ENCODE measurements at places on chromosomes 12 and 14.
A peak's percentile ranks its signal among the peaks of the same experiment; 100 is the strongest.

DNA sequence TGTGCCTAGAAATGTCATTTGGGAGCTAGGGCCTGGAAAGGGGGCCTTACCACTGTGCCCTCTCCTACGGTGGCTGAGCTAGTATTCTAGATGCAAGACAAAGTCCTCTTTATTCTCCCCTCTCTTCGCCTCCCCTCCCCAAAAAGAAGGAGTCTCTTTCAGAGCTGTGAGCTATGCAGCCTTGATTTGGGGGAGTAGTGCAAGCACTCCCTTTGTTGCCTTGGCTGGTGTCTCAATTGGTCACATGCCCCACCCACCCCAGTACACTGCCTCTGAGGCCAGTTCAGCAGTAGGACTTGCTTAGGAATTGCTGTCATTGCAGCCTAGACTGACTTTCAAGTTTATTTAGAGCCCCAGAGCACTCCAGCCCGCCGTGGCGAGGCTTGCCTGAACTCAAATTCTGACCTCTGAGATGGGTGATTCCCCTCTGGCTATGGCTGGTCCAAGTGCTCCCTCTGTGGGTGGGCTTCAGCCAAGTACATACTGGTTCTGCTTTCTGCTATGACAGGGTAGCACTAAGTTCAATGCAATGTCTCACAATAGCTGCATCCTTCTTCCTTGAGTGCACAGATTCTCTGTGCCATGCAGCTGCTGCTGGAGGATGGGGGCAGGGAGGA, 37.0 kb upstream of the FBXO33 start:
- H3K36me3 ChIP-seq: peaks cover 5% of the 10 kb centered on the region
- no peak overlapping the region for H3K4me3 ChIP-seq

GRCh38 chr12:56954057-56954957, 3.1 kb downstream of the RDH16 start:
- no peak overlapping the region for H3K4me3 ChIP-seq
- DNase-seq: peak; percentile 7

DNA sequence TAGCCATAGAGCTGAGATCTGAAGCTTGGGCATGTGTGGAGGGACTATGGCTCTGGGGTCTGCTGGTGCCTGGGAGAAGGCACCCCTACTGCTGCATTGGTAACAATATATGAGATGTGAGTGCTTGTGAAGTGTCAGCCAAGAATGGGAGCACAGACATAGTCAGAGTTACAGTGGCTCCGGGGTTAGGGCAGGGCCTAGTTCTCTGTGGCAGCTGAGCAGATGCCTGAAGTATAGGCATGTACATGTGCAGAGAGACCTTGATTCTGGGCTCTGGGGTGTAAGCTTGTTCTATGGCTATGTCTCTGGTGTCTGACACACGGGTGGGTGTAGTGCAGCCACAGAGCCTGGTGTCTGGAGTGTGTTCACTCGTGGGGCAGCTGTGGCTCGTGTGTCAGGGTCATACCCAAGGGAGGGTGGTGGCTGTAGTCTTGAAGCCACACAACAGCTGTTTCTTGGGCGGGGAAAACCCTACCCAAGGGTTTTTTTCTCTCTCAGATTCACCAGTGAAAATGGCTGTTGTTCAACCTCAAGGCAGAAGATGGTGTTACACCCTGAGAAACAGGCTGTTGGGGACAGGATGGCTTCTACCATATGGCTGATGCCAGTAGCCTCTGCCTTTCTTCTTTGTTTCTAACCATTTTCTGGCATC, 11.9 kb upstream of the TCL1A start:
- H3K36me3 ChIP-seq: peaks cover 2% of the 10 kb centered on the region
- peaks cover 24% of the 10 kb centered on the region for H3K27me3 ChIP-seq
- H3K4me3 ChIP-seq: no peak overlapping the region
- no peak overlapping the region for H3K27ac ChIP-seq
- no peak for DNase-seq

- H3K4me1 ChIP-seq: no peaks in the 10 kb centered on the region
- H3K4me3 ChIP-seq: no peak overlapping the region
- H3K27ac ChIP-seq: no peak overlapping the region
- H3K36me3 ChIP-seq: no peaks in the 10 kb centered on the region
- peaks cover 13% of the 10 kb centered on the region for H3K27me3 ChIP-seq
- DNase-seq: no peak
These were observed 30.4 kb downstream of the NUAK1 start for GRCh38 chr12:106108185-106108835.

GRCh38 chr12:52086944-52087835, 7.7 kb downstream of the SMIM41 start:
- no peaks in the 10 kb centered on the region for H3K36me3 ChIP-seq
- no peak overlapping the region for H3K27ac ChIP-seq

DNA sequence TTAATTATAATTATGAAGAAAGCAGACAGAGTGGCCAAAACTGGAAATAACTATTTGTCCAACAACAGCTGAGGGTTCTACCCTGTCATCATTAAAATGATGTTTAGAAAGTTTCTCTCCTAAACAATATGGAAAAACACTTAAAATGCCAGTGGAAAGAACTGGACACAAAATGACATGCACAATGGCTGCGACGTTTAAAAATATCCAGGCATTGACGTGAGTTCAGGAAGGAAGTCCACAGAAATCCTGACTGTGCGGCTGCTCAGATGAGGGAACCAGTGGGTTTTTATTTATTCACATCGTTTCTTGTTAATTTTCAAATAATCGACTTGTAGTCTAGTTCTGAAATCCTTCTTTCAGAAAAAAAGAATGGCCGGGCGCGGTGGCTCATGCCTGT, 58.3 kb downstream of the CCNK start:
- no peak for DNase-seq
- H3K36me3 ChIP-seq: no peaks in the 10 kb centered on the region
- H3K27ac ChIP-seq: no peak overlapping the region
- H3K27me3 ChIP-seq: peaks cover 16% of the 10 kb centered on the region
- peaks cover 3% of the 10 kb centered on the region for H3K4me1 ChIP-seq
- no peak overlapping the region for H3K4me3 ChIP-seq

GRCh38 chr12:58386136-58386535, 444.8 kb downstream of the ATP23 start:
- H3K4me1 ChIP-seq: no peaks in the 10 kb centered on the region
- H3K27ac ChIP-seq: no peak overlapping the region
- DNase-seq: no peak
- H3K27me3 ChIP-seq: peaks cover 3% of the 10 kb centered on the region
- H3K4me3 ChIP-seq: no peak overlapping the region

DNA sequence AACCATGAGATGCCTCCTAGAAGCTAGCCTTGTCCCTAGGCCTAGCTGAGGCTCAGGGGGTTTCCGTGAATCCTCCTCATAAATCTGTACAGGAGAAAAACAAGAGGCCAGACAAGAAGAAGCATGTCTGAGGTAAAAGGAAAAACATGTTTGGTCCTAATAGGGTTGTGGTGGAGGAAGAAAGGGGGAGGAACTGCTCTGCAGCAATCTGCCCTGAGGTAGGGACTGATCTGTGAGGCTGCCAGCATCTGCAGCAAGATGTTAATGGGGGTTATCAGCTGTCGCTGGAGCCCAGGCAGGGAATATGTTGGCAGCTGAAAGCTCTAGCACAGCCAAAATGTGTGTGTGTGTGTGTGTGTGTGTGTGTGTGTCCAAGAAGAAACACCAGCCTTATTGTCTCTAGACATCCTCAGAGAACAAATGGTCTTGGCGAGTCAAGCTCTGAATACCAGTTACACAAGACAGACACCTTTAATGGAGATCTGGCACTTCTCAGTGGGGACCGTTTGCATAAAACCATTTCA, 218.5 kb downstream of the NUAK1 start:
- no peak overlapping the region for H3K27ac ChIP-seq
- no peaks in the 10 kb centered on the region for H3K36me3 ChIP-seq
- peaks cover 4% of the 10 kb centered on the region for H3K27me3 ChIP-seq
- H3K4me3 ChIP-seq: no peak overlapping the region
- no peak for DNase-seq

DNA sequence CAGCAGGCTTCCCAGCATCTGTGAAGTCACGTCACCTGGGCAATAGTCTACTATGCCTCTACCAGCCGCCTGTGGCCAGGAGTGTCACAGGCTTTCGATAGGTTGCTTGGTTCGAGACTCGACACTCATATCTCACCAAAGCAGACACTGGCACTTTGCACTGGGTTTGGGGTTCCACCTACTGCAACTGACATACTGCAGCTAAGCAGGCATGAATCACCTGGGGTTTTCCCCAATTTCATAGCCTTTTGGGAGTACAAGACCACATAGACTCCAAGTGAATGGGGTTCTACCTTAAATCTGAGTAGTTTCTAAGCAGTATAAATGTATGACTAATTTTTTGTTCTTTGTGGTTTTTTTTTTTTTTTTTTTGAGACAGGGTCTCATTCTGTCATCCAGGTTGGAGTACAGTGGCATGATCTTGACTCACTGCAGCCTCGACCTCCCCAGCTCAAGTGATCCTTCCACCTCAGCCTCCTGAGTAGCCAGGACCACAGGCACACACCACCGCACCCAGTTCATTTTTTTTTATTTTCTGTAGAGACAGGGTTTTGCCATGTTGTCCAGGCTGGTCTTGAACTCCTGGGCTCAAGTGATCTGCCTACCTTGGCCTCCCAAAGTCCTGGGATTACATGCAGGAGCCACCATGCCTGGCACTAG, 32.1 kb downstream of the DMAC2L start:
- H3K27me3 ChIP-seq: no peaks in the 10 kb centered on the region
- no peaks in the 10 kb centered on the region for H3K36me3 ChIP-seq
- no peak overlapping the region for H3K27ac ChIP-seq
- no peak overlapping the region for H3K4me3 ChIP-seq
- H3K4me1 ChIP-seq: peaks cover 3% of the 10 kb centered on the region

GRCh38 chr12:89661706-89662330, 46.8 kb downstream of the ATP2B1 start:
- peak overlapping the region; percentile 86 for H3K27ac ChIP-seq
- peaks cover 50% of the 10 kb centered on the region for H3K4me1 ChIP-seq
- H3K27me3 ChIP-seq: no peaks in the 10 kb centered on the region
- peaks cover 8% of the 10 kb centered on the region for H3K36me3 ChIP-seq
- no peak overlapping the region for H3K4me3 ChIP-seq
- no peak for DNase-seq

GRCh38 chr12:57744194-57744776, 554 bp upstream of the TSPAN31 start:
- peaks cover 47% of the 10 kb centered on the region for H3K4me1 ChIP-seq
- H3K36me3 ChIP-seq: peaks cover 21% of the 10 kb centered on the region
- H3K27me3 ChIP-seq: no peaks in the 10 kb centered on the region
- peak overlapping the region; percentile 92 for H3K4me3 ChIP-seq
- peak overlapping the region; percentile 92 for H3K27ac ChIP-seq

GRCh38 chr12:26666286-26666685, 166.7 kb downstream of the ITPR2 start:
- no peak overlapping the region for H3K27ac ChIP-seq
- H3K36me3 ChIP-seq: peaks cover 43% of the 10 kb centered on the region
- H3K27me3 ChIP-seq: no peaks in the 10 kb centered on the region
- DNase-seq: no peak
- no peak overlapping the region for H3K4me3 ChIP-seq

DNA sequence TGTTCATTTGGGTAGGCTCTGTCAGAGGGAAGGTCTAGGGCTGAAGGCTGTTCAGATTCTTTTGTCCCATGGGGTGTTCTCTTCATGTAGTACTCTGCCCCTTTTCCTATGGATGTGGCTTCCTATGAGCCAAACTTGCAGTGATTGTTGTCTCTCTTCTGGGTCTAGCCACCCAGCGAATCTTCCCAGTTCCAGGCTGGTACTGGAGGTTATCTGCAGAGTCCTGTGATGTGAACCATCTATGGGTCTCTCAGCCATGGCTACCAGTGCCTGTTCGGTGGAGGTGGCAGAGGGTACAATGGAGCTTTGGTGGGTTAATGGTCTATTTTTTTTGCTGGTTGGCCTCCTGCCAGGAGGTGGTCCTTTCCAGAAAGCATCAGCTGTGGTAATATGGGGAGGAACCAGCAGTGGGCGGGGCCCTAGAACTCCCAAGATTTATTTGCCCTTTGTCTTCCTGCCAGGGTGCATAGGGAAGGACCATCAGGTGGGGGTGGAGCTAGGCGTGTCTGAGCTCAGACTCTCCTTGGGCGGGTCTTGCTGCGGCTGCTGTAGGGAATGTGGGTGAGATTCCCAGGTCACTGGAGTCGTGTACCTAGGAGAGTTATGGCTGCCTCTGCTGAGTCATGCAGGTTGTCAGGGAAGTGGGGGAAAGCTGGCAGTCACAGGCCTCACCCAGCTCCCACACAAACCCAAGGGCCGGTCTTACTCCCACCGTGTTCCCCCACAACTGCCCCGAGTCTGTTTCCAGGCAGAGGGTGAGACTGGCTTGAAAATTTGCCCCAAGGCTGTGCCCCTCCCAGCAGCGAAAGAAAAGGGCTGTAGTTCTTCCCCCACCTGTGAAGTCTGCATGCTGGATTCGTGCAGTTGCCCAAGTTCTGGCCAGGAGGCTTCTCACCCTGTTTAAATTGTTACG, 17.5 kb downstream of the MTRFR start:
- H3K36me3 ChIP-seq: peaks cover 18% of the 10 kb centered on the region
- no peaks in the 10 kb centered on the region for H3K27me3 ChIP-seq
- H3K4me1 ChIP-seq: peaks cover 29% of the 10 kb centered on the region
- H3K4me3 ChIP-seq: no peak overlapping the region
- peak overlapping the region; percentile 32 for H3K27ac ChIP-seq
- DNase-seq: no peak

DNA sequence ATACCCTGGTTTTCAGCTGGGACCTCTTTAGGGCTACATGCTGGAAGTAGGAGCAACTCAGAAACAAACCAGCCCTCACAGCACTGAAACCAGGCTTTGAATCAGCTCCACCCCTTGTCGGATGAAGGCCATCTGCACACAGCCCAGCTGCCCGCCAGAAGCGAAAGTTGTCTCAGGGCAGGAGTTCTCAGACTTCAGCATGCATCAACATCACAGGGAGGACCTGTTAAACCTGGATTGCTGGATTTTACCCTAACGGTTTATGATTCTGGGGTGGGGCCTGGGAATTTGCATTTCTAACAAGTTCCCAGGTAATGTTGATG, 10.9 kb downstream of the SYNDIG1L start:
- no peak overlapping the region for H3K27ac ChIP-seq
- peaks cover 5% of the 10 kb centered on the region for H3K27me3 ChIP-seq
- H3K4me1 ChIP-seq: no peaks in the 10 kb centered on the region
- no peaks in the 10 kb centered on the region for H3K36me3 ChIP-seq
- H3K4me3 ChIP-seq: no peak overlapping the region
- no peak for DNase-seq

DNA sequence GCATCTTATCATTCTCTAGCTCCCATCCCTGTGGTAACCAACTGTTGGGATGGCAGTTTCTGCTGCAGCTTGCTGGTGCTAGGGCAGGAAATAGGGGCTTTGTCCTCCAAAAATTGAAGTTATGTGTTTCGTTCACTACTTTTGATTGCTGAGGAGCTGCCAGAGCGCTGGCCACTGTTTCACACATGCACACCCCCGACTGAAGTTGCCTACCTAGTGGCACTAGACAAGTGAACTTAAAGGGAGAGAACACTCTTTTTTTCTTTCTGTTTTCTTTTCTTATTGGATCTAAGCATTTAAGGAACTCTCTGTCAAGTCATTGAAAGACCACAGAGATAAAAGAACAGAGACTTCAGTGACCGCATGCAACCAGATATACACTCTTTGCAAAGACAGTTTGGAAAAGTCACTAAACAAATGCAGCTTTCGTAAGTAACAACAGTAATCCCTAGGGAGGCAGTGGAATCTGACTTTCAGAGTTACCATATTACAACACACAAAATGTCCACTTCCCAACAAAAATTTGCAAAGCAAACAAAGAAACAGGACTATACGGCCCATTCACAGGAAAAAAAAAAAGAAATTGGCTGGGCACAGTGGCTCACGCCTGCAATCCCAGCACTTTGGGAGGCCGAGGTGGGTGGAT, 12.0 kb downstream of the TFCP2 start:
- no peak for DNase-seq
- no peak overlapping the region for H3K27ac ChIP-seq
- H3K4me1 ChIP-seq: peaks cover 26% of the 10 kb centered on the region

GRCh38 chr14:82855912-82856391, 1322.3 kb upstream of the SEL1L start:
- no peak overlapping the region for H3K4me3 ChIP-seq
- no peak overlapping the region for H3K27ac ChIP-seq
- no peaks in the 10 kb centered on the region for H3K4me1 ChIP-seq
- DNase-seq: no peak
- H3K36me3 ChIP-seq: no peaks in the 10 kb centered on the region
- H3K27me3 ChIP-seq: no peaks in the 10 kb centered on the region

All from memory B cell (primary cell).